ENCODE measurements at places on chromosomes 3 and 15. TPM values are rescaled to one million over a fixed set of nuclear protein-coding genes. Genes with fewer than 3 reads are reported as not detected.

Gene GAP43
- not detected for total RNA-seq

Gene POC1A
- total RNA-seq: 11.2 TPM

Gene PARP15
- not detected for total RNA-seq

Gene FGF12
- total RNA-seq: under 0.01 TPM

Gene DNAJA4
- total RNA-seq: 2.9 TPM

Gene NDUFB4
- 119 TPM for total RNA-seq

Gene GADL1
- not detected for total RNA-seq

Gene DCBLD2
- 139 TPM for total RNA-seq

Gene ITPKA
- total RNA-seq: 50.7 TPM

Gene CLRN1
- not detected for total RNA-seq

Gene ATP8B4
- 4.4 TPM for total RNA-seq

Gene ZNF385D
- 6.6 TPM for total RNA-seq

Gene LMAN1L
- total RNA-seq: not detected
